Panc1 (cell line): ENCODE measurements at places on chromosomes 2 and 18.
A peak's percentile ranks its signal among the peaks of the same experiment; 100 is the strongest.

- DNase-seq, result peak; percentile 42
Observed at GRCh38 chr18:67266246-67267237, 250.0 kb downstream of the DSEL start.

GRCh38 chr18:63216516-63217311 lies 102.9 kb downstream of the BCL2 start:
- DNase-seq, result no peak

- no peak for DNase-seq
Observed at GRCh38 chr2:84832772-84833461, 48.0 kb downstream of the TRABD2A start.

DNA sequence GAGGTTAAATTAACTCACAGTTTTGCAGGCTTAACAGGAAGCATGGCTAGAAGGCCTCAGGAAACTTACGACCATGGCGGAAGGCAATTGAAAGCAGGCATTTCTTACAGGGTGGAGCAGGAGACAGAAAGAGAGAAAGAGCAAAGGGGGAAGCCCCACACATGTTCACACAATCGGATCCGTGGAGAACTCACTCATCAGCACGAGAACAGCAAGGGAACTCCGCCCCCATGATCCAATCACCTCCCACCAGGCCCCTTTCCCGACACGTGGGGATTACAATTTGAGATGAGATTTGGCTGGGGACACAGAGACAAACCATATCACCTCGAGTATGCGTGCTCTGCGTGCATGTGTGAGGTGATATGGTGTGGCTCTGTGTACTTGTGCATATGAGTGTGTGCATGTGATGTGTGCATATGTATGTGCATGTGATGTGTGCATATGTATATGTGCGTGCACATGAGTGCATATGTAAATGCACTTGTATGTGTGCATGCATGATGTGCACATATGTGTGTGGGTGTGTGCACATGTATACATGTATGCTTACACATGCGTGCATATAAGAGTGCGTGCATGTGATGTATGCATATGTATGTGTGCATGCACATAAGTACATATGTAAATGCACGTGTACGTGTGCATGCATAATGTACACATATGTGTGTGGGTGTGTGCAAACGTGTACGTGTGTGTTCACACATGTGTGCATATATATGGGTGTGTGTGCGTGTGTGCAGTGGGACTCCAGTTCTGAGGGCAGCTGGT lies 108.7 kb upstream of the HDAC4 start:
- DNase-seq, result no peak

- no peak for DNase-seq
Observed at GRCh38 chr2:176907341-176907740, 305.3 kb upstream of the HNRNPA3 start.

DNA sequence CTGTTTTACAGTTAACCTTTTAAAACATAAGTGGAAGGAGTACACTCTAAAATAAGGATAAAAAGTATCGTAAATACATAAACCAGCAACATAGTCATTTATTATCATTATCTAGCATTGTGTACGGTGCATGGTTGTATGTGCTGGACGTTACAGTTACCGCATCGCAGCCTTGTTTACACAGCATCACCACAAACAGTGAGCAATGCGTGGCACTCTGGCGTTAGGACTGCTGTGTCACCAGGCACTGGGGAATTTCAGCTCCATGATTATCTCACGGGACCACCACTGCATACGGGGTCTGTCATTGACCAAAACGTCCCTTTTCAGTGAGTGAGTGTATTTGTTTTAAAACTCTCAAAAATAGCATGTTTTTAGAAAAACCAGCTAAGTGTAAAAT lies 103.0 kb upstream of the SNTG2 start:
- DNase-seq, result no peak

- DNase-seq, result no peak
Observed at GRCh38 chr2:239299218-239299939, 101.4 kb downstream of the HDAC4 start.

- DNase-seq, result no peak
Observed at GRCh38 chr2:167787562-167787961, 459.8 kb downstream of the STK39 start.

DNA sequence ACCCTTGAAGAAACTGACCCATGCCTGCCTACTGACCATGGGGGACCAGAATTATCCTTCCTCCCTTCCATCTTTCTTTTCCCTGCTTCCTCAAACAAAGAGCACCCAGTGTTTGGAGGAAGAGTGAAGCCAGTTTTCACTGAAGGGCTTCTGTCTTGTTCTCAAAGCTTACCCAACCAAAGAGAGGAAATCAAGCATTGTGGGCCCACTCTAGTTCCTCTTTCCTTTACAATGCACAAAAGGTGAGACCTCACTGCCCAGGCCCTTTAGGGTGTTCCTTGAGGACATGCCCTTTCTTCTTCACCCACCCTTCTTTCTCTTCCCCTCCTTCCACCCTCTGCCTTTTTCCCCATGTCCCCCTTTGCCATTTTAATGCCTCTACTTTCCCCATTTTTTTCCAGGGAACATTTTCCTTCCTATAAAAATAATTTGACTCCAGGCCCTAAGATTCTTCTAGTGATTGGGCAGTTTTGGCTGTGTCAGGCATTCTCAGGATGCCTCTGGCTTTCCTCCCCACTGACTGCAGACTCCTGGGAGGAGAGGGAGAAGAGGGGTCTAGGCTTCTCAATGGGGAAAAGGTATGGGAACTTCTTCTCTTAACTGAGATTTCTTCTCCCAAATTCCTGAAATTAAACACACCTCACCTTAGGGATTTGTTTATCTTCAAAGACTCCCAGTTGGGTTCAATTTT lies 126.6 kb upstream of the RMDN2 start:
- DNase-seq, result no peak

GRCh38 chr18:22337833-22338232 lies 79.9 kb downstream of the CTAGE1 start:
- DNase-seq, result no peak

GRCh38 chr18:79826966-79827365 lies 29.2 kb downstream of the KCNG2 start:
- no peak for DNase-seq

- no peak for DNase-seq
Observed at GRCh38 chr18:35085450-35086380, 44.5 kb downstream of the MAPRE2 start.

- DNase-seq, result no peak
Observed at GRCh38 chr2:71610671-71611070, 157.3 kb downstream of the DYSF start.

DNA sequence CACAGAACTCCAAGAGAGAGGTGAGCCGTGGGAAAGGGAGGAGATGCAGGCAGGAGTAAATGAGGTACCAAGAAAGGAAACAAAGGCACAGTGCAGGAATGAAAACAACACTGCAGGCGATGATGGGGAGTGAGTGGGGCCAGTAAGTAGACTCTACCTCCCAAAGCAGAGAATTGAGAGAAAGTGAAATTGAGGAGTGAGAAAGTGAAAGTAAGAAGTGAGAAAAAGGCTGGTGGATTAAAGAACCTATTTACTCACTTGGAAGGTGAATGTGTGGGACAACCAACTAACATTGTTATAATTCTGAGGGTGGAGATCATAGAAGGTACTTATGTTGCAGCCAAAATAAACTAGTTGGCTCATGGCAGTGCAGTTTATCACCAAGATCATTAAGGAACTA lies 193.1 kb upstream of the TMEM200C start:
- no peak for DNase-seq

DNA sequence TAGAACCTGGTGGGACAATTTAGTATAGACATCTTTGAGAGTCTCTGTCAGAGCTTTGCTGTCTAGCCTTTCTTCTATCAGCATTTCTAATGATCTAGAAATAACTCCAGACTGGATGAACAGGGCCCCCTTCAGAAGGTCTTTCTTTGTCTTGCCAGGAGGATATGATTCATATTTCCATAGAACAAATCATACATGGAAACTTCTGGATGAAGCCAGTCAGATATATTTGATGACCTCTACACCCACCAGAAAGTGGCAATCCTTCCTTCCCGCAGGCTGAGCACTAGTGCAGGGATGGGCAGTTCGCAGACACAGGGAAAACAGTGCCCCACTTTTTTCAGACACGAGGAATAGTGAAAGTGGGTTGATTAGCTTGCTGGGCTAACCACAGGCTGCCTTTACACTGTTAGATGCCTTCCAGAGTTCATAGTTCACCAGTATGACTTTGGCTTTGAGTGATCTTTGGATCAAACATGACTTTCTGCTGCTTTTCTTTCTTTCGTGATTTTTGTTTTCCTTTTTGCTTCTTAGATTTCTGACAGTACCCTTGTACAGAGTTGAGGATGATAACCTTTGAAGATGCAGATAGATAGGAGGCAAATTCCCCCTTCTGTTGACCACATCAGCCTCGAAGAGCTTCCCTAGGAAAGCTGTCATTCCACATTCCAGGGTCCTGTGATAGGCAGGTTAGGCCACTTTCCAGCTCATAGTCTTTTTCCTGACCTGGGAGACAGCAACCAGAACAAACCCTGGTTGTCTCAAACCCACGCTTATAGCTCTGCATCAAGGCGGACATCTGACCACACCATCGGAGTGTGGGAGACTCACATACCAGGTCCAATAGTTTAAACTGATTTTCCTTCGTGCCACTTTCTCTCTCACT lies 237.0 kb downstream of the ZNF407 start:
- DNase-seq, result no peak

- no peak for DNase-seq
Observed at GRCh38 chr18:3799515-3799914, 349.5 kb downstream of the TGIF1 start.

DNA sequence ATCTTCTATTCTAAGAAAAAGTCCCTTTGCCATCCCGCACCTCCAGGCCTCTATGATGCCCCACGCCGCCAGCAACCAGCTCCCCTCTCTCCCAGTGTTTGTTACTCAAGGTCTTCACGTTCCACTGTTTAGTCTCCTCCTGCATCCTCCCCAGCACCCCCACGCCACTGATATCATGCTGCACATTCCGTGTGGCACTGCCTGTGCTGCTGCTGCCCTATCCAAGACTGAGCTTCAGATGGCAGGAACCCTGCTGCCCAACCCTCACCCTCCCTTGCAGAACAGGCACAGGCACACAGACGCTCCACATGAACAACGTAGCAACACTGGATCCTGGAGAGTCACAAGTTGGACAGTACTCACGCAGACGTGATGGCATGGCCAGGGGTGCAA lies 35.3 kb downstream of the MYO5B start:
- no peak for DNase-seq

GRCh38 chr2:2848621-2849333 lies 517.7 kb upstream of the MYT1L start:
- DNase-seq, result no peak

DNA sequence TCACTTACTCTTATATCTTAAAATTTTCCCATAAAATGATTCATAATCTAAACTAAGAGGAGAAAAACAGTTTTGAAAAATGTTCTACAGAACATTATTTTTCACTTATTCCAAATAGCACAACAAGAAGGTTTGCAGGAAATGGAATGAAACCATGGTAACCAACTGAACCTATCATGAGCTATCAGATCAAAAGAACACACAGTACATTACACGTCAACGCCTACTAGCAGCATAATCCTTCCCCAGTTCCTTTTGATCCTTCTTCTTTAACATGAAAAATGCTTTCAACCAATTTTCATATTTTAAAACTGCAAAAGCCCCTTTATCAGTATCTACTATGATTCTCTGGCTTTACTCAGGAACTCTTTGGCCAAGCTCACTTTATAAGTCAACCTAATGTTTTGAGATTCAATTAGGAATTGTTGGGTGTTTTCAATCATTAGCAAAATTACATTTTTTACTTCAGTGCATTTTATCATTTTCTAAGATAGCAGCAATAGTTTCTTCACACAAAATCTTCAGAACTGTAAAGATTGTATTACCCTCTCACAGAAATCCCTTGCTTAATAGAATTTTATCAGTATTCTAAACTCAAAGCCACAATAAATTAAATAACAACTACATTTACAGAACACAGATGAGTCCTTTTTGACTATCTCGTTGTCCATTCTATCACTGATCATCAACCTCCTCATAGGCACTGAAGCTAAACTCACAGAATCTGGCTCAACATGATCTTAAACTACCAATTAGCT lies 102.5 kb downstream of the CHN1 start:
- no peak for DNase-seq

DNA sequence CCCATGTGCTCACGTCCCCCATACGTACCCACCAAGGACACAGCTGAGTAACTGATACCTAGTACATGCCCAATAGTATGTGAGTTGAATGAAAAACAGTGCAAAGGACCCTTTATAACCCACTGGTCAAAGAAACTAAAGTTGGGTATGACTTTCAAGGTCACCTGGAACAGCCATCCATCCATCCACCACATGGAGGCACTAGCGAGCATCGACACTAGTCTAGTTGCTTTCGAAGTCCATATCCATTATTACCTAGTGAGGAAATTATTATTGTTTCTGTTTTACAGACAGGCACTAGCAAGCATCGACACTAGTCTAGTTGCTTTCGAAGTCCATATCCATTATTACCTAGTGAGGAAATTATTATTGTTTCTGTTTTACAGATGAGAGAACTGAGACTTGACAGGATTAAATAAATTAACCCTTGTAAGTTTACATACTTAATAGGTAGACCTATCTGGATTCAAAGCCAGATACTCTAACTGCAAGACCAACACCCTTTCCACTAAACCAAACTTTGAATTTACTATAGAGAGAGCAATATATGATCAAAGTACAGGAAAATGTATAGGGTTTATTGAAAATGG lies 233.7 kb downstream of the METTL4 start:
- DNase-seq, result peak; percentile 17

DNA sequence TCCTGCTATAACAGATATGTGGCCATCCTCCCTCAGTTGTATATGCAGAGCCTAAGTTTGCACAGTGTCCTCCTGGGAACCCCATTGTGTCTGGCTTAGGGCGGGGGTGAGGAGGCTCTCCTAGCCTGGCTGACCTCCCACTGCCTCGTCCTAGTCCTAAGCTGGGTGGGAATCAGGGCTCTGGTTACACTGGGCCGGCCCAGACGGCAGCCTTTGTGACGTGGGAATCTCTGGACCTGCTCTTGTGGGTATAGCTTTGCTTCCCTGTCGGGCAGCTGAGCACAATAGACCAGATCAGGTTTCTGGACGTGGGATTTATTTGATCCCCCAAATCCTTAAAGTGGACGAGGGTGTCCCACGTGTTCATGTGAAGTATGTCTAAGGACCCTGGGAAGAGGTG lies 2.9 kb downstream of the ACKR3 start:
- DNase-seq, result no peak

DNA sequence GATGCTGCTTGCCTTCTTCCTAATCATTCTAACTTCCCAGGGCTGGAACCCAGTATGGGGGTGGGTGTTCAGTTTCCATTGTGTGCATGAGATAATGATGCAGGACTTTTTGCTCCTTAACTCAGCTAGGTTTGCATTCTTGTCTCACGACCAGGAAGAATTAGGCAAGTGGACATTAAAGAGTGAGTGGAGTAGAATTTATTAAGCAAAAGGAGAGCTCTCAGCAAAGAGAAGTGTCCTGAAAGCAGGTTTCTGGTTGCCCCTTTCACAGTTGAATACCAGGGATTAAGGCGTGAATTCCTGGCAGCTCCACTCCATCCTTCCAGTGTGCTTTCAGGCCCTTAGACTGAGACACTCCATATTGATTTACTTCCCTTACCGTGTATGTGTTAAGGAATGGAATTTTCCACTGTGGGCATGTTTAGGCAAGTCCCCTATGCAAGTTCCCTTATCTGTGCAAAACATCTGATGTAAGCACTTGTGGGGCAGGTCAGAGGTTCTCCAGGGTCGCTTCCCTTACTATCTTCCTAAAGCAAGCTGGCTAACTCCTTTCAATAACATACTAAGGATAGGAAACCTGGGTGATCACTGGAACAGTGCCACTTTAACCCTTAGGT lies 126.5 kb downstream of the GPR39 start:
- no peak for DNase-seq
